Stimulated activated CD8-positive, alpha-beta memory T cell treated with anti-CD3 and anti-CD28 coated beads, Interleukin-7, amount 100 ng/mL, for 48 hours (primary cell): ENCODE measurements at places on chromosomes 5 and 9.

- DNase-seq: no peak
Observed at GRCh38 chr5:137933491-137933911, 44.2 kb downstream of the PKD2L2 start.

GRCh38 chr9:12880406-12881015 lies 105.7 kb downstream of the LURAP1L start:
- no peak for DNase-seq

DNA sequence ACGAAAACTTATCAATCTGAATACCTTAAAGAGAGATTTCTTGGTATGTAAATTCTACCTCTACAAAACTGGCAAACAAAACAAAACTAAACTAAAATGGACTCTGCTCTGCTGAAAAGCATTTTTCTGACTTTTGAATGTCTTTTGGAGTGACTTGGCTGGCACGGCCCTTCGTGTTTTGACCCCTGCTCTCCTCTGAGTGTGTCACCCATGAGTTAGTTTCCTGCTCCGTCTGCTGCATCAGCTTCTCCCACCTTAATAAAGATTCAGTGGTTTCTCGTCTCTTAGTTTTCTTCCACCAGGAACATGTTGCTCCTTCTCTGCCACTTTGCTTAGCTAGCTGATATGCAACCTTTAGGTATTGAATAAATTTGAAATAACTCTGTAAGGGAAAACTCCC lies 1084.0 kb upstream of the CDH18 start:
- DNase-seq: no peak

GRCh38 chr9:87259543-87260518 lies 237.8 kb upstream of the DAPK1 start:
- DNase-seq: no peak

- no peak for DNase-seq
Observed at GRCh38 chr9:3585606-3586005, 59.8 kb upstream of the RFX3 start.

GRCh38 chr9:129946246-129946995 lies 96.6 kb downstream of the FNBP1 start:
- no peak for DNase-seq

DNA sequence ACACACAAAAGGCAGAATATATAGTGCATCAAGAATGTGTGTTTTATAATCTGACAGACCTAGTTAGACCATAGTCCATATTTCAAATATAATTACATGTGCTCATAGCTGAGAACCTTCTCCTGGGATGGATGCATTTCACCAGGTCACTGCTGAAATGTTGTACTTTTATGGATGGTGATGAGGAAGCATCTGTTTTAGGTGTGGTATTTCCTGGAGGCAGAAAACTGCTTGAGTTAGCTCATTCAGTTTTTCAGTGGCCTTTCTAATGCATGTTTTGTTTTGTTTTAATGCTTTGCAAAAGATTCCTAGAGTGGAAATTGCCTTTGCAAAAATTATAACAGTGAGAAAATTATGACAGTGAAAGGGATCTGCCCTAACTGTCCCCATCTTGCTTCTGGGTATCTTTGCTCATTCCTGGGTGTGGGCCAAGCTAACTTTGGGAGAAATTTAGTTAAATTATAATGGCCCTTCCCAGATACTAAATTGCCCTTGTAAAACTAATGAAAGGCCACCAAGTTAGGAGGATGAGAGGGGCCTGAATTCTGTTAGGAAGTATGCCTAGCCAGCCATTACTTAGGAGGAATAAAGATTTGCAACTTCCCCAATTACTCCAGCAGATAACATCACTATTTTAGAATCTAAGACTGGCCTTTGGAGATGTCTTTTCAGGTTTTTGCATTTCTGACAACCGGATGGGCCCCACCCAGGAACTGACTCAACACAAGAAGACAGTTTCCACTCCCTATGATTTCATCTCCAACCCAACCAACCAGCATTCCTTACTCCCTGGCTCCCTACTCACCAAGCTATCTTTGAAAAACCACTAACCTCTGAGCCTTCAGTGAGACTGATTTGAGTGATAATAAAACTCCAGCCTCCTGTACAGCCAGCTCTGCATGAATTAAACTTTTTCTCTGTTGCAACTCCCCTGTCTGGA lies 7.0 kb upstream of the IL12B start:
- DNase-seq: no peak

- no peak for DNase-seq
Observed at GRCh38 chr5:181188700-181189362, 16.2 kb downstream of the TRIM7 start.

GRCh38 chr9:107614765-107615164 lies 125.2 kb upstream of the KLF4 start:
- no peak for DNase-seq

DNA sequence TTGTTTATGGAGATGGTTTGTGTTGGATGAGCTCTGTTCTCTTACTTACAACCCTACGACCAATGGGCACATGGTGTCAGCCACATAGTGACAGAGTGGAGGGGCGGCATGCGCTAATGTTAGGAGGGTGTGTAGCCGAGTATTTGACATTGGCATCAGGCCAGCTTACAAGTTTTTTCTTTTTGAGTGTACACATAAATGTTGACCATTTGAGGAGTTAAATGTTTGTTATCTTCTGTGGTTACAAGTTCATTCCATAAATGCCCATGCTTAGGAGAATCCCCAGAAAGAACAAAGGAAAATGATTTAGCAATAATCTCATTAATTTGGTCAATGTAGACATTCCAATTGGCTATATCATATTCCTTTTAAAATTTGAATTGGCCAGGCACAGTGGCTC lies 180.1 kb upstream of the ELL2 start:
- DNase-seq: no peak

DNA sequence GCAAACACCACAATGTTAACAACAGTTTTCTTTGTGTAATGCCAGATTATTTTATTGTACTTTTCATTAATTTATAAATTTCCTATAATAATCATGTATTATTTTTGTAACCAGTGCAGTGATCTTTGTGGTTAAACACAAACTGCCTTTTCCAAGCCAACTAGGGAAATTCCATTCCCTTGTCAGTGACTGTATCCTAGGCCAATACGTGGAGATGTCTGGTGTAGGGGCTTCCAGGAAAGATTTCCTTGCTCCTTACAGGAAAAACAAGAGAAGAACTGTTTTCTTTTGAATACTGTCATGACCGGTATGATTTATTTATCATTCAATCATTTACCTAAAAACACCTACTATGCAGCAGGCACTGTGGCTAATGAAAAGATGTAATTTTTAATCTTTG lies 31.4 kb downstream of the FANCC start:
- no peak for DNase-seq

- DNase-seq: no peak
Observed at GRCh38 chr5:154418344-154418820, 27.4 kb upstream of the SAP30L start.

DNA sequence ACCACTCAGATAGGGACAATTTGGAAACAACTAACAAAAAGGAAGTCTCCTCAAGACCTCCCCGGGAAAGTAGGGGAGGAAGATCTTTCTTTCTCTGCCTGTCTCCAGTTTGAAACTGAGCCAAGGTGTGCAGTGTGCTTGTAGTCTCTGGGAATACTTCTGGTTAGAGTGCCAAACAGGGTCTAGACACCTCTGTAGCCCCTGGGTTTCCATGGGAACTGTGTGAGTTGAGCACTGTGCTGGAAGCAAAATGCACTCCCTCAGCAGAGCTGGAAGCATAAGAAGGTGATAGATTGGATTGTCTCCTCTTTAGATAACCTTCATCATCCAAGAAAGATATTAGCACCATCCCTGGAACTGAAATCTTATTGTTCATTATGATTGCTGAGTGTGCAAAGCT lies 129.2 kb upstream of the TNPO1 start:
- no peak for DNase-seq

DNA sequence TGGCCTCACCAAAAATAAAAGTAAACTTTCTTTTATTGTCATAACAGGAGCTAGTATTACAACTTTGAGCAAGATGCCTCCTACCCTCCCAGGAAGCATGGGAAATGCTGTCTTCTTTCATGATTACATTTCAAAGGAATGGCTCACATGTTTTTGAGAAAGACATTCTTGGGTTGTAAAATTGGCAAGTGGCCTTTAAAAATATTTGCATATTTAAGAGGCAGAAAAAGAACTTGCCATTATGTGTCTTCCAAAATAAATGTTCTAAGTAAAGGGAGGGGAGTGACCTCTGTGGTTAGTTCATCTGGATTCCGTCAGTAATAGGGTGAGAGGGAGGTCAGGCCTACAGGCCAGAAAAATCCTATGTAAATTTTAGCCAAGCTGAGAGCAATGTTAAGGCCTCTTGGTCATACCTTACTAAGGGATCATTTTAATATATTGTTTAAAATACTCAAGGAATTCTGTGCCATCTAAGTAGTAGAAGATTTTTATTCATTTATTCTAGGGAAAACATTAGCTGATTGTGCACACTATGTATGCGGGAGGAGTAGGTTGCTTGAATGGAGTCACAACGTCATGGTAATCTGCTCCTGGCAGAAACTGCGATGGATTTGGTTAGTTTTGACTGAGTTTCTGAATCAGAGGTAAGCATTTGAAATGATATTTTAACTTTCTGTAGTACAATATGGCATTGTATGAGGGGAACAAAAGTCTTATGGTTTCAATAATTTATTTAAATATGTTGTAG lies 1485.7 kb upstream of the CDH9 start:
- DNase-seq: no peak

DNA sequence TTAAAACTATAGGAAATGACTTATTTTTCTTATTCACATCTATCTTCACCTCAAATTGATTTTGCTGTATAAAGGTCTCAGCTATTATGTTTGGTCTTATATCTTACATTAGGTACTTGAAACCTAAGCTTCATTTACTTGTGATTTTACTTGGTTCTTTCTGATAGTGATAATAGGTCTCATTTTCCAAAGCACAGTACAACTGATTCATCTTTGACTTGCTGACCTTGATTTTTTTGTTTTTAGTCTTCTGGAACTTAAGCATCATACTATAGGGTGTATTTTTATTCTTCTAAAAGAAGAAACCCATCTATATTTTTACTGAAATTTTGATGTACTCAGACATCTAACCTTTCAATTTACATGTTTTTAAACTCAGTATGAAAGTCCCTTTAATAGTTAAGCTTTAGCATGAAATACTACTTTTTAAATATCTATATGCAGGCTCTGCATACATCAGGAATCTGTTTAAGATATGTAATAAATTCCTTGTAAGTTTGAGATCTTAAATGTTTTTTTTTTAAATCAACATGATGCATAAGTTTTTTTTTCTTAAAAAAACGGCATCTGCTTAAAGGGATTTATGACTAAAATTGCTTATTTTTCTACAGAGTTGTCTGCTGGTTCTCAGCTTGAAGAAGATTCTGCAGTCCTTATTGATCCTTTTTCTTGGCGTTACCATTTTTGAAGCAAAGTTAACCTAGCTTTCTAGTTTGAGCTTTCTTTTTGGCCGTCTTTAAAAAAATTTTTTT lies 13.3 kb downstream of the MATR3 start:
- no peak for DNase-seq

DNA sequence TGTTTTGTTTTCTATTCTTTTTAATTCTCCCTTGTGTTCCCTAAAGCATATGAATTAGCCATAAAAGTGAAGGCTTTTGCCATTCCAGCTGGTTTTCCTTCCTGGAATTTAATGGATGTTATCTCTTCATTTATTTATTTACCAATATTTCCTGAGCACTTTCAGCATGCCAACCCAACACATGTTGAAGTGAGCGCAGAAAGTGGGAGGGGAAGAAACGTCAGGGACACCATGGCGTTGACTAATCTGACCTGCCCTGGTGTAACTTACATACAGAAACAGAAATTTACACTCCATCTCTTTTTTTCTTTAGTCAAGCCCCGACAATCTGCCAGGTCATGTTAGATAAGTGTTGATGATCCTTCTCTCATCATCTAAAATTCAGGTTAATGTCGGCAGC lies 247.5 kb downstream of the PCSK5 start:
- no peak for DNase-seq
